ENCODE measurements at places on chromosomes 3 and 15.
A peak's percentile ranks its signal among the peaks of the same experiment; 100 is the strongest.

GRCh38 chr3:177591379-177591778, 394.1 kb upstream of the TBL1XR1 start:
- DNase-seq: no peak

DNA sequence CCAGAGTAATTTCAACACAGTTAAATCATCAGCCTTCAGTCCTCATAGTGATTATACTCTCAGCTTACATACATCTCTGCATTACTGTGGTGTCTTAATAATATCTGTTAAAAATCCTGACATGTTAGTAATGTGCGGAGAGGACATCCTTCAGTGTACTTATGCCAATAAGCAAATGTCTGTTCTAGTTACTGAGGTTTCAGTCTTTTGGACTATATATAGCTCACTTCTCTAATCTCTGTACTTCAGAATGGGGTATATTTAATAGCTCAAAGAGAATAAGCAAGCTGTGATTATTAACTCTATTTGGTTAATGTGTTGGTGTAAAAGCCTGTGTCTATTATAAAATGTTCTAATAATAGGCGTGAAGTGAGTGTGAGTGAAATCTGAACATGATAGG, 28.9 kb upstream of the OSTN start:
- DNase-seq: no peak

DNA sequence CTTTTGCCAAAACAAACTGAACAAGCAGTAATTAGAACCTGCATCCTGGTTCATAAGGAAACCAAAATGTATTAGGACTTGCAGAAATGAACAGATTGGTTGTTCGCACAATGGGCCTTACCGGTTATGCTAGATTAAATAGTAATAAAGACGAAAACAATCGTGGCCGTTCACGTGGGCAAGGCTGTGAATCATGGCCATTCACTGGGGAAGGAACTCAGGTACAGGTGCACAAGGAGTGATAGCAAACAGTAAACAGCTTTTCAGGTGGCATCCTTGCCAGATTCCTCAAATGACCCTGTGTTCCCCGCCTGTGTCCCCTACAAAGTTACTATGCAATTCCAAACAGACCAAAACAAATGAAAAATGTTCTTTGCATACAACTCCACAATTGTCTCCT, 8.2 kb downstream of the LRIG1 start:
- DNase-seq: no peak

DNA sequence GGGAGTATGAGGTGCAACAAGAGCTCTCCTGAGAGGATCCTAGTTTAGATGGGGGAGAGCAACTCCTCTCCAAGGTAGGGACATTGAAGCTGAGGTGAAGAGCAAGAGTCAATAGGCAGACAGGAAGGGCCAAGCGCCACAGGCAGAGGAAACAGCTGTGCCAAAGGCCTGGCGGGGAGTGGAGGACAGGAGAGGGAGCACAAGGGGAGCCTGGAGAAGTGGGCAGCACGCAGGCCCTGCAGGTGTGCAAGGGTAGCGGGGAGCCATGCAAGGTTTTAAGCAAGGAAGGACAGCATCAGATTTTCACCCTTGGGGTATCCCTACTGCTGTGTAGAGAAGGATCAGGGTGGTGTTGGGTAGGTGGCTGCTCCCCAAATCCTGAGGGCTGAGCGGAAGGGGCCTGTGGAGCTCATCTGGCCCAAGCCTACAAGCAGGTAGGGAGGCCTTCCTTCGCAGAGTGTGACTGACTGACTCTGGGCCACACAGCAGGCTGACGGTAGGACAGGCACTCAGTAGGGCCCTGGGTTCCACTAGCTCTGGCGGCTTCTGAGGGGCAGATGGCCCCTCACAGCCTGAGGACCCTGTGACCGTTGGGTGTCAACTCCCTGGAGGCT, 13.3 kb downstream of the CHST13 start:
- DNase-seq: no peak

DNA sequence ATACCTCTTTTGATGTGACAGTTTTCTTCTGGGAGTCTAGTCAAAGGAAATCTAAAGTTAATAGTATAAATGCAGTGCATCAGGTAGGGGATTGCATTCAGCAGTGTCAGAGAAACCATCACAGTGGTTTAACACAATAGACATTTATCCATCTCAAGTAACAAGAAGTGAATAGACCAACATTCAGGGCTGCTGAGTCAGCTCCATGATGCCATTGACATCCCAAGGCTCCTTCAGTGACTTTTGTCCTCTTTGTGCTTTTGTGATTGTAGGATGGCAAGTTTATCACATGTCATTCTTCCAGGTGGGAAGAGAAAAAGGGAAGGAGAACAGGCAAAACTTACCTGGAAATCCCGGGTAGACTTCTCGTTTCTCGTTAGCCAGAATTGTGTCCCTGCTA, 158.3 kb downstream of the TMEM108 start:
- DNase-seq: no peak

DNA sequence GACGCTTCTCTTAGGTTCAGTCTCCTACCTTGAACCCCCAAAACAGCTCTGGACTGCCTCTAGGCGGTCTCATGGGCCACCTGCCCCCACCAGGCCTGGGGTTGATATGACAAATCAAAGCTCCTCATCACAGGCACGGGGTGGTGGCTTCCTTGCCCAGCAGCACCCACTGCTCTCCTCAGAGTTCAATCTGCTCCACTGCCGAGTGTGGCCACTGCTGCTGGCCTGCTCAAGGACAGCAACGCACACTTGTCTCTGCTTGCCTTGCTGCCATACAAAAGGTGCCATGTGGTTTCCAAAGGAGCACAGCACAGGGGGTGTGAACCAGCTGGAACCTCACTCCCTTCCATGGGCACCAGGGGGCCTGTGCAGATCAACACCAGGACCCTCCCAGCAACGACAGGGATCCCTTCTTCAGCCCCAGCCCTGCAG, 10.2 kb downstream of the KBTBD13 start:
- DNase-seq: no peak

DNA sequence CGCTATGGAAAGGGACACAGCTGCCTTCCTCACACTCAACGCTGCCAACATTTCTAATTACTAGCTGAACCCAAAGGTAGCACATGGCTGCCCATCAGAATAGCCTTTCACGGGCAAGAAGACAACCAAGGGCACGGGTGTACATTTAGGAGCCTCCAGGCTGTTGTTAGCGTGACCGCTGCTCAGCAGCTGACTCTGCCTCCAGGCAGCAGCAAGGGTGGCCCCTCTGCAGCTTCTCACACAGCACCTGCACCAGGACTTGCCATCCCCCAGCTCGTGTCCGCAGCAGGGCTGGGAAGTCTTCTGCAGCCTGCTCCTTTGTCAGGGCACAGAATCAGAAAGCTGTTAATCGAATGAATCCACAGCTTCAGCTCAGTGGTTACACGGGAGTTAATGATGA, 146.8 kb downstream of the ADAMTS17 start:
- no peak for DNase-seq

DNA sequence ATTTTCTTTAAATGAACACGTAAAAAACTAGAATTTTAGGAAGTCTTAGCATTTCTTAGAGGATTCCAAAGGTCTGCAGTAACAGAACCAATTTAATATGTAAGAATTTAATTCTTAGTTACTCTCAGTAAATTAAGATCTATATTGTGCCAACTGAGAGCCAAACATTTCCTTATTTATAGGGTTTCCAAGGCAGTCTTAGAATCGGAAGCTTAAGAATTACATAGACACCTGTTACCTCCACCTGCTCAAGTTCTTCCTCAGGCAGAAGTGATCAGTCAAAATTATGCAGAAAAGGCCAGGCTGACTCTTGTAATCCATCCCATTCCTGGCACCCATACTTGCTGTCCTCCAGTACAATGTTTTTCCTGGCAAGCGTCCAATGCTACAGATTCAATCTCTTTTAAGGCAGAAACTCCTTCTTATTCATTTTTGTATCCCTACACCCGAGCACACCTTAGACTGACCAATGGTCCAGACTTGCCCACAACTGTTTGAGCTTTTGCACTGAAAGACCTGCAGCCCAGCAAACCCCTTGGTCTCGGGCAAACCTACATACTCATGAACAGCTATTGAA, 64.3 kb downstream of the NCEH1 start:
- no peak for DNase-seq

DNA sequence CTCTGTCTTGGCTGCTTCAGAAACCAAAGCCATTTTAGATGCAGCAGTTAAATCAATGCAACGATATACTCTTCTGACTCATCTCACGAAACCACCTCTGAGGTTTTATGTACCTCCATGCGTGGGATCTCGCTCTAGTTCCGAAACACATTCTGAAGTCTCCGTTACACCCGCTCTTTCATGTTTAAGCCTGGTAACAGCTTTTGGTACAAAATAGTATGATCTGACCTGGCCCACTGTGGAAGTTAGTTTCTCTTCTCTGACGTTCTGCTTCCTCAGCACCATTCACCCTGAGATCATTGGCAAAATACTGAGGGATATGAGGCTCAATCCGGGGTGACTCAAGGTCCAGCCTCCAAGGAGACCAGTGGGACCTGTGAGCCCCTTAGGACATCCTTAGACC, 121.9 kb downstream of the TMEM266 start:
- DNase-seq: no peak

GRCh38 chr3:176078906-176079305, 1118.4 kb downstream of the TBL1XR1 start:
- DNase-seq: no peak

DNA sequence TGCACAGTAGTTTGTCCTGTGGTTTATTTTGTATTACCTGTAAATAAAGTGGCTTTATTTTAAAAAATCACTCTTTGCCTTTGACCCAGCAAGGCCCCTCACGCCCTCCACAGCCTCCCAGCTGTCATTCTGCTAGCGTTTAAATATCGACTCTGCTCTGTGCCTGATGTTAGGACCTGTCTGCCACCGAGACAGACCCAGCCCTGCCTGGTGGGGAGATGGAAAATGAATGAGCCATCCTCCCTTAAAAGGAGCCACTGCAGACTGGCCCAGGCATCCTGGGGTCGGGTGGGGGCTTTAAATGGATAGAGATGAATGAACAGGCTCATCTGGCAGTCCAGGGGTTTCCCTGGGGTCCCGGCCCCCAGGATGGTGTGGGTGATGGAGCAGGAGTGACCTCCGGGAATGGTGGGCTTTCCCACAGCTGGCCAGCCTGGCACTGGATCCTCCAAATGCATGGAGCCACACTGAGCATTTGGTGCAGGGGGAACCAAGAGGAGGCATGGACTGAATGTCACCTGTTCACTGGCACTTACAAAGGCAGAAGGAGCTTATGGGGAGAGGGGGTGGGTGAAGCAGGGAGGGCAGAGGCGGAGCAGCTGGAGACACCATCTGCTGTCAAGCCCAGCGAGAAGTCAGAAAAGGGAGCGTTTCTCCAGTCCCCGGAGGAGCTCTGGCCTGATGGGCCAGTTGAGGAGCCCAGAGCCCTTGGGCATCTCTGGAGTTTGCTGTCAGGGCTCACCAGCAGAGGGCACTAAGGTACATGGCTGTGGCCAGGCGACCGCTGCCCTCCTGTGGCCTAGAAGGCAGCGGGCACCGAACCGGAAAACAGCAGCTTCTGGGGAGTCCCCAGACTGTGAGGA, 11.9 kb downstream of the GRM2 start:
- DNase-seq: peak; percentile 49

DNA sequence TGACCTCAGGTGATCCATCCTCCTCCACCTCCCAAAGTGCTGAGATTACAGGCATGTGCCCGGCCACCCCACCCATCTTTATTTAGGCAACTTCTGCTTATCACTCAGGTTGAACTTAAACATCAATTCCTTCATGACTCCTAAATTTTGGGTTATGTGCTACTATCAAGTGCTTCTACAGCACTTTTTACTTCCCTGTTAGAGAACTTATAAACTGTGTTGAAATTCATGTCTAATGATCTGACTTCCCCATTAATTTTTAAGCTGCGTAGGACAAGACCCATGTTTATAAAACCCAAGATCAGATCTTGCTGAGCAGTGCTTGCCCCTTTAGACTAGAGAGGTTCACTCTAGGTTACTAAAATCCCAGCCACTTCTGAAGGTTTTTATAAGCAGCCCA, 266.2 kb upstream of the TPRG1 start:
- no peak for DNase-seq

GRCh38 chr3:22244761-22245521, 493.9 kb upstream of the ZNF385D start:
- peak; percentile 76 for DNase-seq

- peak; percentile 93 for DNase-seq
These were observed 16.4 kb downstream of the FAM107A start for GRCh38 chr3:58560771-58561311.

GRCh38 chr3:27454914-27455313, 29.3 kb downstream of the SLC4A7 start:
- no peak for DNase-seq

GRCh38 chr15:67836477-67836876, 3.4 kb downstream of the RNU6-1 start:
- DNase-seq: no peak

DNA sequence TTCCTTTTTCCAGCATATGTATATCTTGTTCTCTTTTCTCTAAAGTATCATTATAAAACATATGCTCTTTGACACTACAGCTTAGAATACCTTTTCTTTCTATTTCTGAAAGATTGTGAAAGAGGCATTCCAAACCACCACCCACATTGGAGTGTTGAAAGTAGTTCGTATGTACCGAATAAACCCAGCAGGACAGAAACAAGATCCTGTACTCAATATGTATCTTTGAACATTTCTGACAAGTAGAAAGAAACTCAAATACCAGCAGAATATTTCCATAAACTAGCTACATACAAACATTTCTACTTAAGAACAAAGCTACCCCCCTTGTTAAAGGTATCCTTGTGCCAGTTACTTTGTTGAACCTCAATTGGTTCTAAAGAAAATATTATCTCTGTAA, 415.3 kb upstream of the ALCAM start:
- no peak for DNase-seq

DNA sequence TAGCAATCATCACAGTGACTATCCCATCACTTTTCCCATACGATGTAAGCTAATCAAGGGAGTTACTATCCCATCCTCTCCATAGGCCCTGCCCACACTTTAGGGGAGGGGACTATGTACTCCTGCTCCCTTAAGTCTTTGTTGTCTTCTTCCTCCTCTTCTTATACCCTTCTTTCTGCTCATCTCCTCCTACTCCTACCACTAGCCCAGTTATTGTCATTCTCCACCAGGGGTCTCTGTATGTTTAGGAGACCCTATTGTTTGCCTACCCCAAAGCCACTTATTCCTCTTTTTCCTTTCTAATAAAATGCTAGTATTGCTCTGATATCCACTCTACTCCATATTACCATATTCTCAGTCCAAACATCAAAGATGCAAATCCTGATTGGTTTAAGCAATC, 27.8 kb downstream of the STAC start:
- DNase-seq: no peak

GRCh38 chr3:16410659-16411058, 102.8 kb downstream of the RFTN1 start:
- DNase-seq: no peak

DNA sequence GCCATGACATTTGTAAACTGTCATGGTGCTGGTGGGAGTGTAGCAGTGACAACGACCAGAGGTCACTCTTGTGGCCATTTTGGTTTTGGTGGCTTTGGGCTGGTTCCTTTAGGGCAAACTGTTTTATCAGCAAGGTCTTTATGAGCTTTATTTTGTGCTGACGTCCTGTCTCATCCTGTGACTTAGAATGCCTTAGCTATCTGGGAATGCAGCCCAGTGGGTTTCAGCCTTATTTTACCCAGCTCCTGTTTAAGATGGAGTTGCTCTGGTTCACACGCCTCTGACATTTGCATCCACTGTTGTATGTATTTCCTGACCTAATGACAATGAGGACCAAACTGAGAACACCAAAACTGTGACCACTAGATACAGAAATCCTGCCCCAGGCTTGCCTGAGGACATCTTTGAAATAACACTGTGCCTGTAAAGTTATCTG, 37.6 kb downstream of the RAB8B start:
- no peak for DNase-seq
